CD4-positive, alpha-beta T cell treated with Interleukin-6 at 100 ng/mL for 8 hours (primary cell): ENCODE measurements at places on chromosomes 2 and 18.

DNA sequence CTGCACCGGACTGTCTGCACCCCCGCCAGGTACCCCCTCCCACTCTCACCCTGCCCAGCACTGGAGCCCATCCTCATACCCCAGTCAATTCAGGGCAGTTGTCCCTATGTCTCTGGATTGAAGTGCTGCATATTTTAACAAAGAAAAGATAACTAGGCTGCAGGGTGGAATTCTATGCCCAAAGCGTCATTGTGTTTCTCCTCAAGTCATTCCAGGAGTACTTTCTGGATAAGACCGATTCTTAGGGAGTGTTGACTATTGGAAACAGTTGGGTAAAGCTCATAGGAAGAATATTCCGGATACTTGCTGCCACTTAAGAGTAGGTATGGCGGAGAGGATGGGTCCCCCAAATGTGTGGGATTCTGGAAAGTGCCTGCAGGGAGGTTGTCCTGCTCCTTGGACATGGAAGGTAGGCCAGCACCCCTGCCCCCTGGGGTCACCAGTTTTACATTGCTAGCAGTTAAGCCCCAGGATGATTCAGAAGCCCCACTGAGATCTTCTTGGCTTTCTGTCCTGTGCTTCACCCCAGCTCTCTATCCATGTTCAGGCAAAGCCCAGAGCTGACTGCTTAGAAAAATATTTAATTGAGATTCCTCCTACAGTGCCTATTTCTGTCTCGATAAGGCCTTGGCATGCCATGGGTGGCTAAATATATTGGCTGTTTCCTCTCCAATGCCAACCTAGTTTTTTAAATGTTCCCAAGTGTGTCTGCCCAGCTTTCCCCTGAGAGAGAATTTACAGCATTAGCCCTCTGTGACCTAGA is 48.2 kb downstream of the RPL37A start:
- no peak for DNase-seq

DNA sequence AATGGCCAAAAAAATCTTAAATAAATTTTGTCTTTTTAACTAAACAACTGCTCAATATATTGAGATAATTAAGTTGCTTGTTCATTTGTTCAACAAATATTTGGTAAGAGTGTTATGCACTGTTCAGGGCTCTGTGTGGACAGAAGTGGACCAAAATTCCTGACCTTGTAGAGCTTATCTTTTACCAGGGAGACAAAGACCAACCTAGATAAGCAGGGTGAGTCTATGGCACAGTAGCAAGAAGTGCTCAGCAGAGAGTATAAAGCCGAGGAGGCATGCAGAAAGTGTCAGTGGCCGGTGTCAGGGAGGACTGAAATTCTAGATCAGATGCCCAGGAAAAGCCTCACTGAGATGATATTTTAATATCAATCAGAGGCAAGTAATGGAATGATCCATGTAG is 2.6 kb downstream of the RAB27B start:
- no peak for DNase-seq

DNA sequence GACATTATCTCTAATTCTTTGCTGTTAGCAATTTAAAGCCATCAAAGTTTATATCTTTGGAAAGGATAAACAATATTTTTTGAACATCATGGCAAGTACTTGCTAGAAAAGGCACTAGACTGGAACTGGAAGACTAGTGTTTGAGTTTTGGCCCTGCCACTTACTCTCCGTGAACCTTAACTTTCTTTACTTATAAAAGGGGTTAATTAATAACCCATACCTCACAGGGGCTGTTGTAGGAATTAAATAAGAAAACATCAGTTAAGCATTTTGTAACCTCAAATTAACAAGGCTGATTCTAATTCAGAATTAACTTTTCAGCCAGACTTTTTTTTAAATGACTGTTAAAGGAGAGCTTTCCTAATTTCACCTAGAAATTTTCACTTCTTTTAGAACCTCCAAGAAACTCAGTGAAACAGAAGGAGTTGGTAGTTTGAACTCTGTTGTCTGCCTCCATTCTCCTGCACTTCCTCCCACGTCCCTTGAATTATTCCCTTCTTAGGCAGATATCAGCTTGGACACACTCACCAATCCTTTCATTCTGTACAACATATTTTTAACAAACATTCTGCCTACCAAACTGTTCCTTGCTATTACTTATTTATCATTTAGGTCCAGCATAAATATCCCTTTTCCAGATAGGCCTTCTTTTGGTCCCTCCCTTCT is 79.5 kb downstream of the COX7A2L start:
- no peak for DNase-seq

DNA sequence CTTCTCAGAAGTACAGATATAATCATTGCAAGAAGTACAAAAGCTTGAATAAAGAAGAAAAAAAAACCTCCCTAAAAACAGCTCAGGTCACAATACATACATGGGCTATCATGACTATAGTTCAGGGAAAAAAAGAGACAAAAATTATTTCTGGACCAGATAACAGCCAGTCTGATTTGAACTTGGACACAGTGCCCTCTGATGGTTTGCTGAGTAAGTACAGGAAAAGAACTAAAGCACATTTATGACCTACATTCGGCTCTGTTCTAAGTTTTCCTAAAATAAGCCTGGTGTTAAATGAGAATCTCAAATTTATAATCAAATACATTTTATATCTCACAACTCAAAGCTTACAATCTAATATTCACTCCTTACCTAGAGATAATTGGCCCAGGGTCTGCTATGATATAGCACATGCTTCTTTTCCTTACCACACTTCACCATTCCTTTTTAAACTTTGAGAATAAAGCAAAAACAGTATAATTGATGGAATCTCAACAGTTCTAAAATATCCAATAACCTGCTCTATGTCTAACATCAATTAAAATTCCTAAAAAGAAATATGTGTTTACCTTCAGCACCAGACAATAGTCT is 81.1 kb downstream of the RAPH1 start:
- DNase-seq, result peak; percentile 40

GRCh38 chr2:46062637-46063412 is 234.4 kb upstream of the EPAS1 start:
- peak; percentile 50 for DNase-seq

- no peak for DNase-seq
Measured at GRCh38 chr18:12373116-12373770, 3.8 kb downstream of the AFG3L2 start.
